ENCODE measurements at places on chromosomes 12 and 14.

GRCh38 chr14:48382961-48383360 is 707.6 kb upstream of the MDGA2 start:
- no peaks in the 10 kb centered on the region for H3K27me3 ChIP-seq
- DNase-seq, result no peak
- H3K4me1 ChIP-seq, result no peaks in the 10 kb centered on the region
- H3K36me3 ChIP-seq, result no peaks in the 10 kb centered on the region

GRCh38 chr14:102544747-102545460 is 35.3 kb upstream of the ANKRD9 start:
- no peaks in the 10 kb centered on the region for H3K36me3 ChIP-seq
- no peaks in the 10 kb centered on the region for H3K27me3 ChIP-seq
- no peak overlapping the region for H3K27ac ChIP-seq

GRCh38 chr12:52975204-52975603 is 26.3 kb downstream of the KRT18 start:
- H3K27me3 ChIP-seq, result no peaks in the 10 kb centered on the region
- H3K27ac ChIP-seq, result no peak overlapping the region
- no peak for DNase-seq
- H3K4me1 ChIP-seq, result peaks cover 6% of the 10 kb centered on the region
- no peaks in the 10 kb centered on the region for H3K36me3 ChIP-seq

DNA sequence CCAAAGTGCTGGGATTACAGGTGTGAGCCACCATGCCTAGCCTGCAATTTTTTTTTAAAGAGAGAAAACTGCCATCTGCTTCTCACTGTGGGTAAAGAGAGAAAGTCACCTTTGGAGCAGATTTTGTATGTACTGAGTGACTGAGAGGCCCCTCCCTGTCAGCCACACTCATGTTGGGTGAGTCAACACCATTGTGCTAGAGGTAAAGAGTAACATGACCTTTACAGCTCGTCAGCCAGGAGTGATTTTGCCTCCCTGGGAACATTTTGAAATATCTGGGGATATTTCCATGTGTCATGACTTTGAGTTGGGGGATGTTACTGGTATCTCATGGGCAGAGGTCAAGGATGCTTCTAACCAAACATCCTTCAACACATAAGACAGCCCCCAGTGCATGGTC is 115.2 kb downstream of the KSR2 start:
- no peaks in the 10 kb centered on the region for H3K27me3 ChIP-seq
- H3K27ac ChIP-seq, result no peak overlapping the region
- no peaks in the 10 kb centered on the region for H3K4me1 ChIP-seq
- H3K36me3 ChIP-seq, result no peaks in the 10 kb centered on the region
- DNase-seq, result no peak

DNA sequence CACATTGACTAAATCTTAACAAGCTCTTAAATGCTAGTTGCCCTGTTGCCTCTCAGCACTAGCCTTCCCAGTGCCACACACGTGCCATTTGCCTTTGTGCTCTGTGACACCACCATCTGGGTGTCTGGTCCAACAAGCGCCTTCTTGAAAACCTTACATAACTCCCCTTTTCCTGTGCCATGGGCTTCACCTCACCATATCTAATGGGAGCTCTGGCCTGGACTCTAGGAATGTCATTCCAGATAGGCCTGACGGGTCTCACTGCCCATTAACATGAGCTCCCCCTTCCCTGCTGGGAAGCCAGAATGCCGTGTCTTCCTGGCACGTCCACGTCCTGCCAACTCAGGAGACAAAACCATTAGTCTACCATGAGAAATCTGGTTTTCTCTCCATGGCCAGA is 24.4 kb downstream of the SSPN start:
- DNase-seq, result no peak
- H3K27ac ChIP-seq, result no peak overlapping the region
- no peaks in the 10 kb centered on the region for H3K4me1 ChIP-seq
- H3K36me3 ChIP-seq, result no peaks in the 10 kb centered on the region
- H3K4me3 ChIP-seq, result no peak overlapping the region

DNA sequence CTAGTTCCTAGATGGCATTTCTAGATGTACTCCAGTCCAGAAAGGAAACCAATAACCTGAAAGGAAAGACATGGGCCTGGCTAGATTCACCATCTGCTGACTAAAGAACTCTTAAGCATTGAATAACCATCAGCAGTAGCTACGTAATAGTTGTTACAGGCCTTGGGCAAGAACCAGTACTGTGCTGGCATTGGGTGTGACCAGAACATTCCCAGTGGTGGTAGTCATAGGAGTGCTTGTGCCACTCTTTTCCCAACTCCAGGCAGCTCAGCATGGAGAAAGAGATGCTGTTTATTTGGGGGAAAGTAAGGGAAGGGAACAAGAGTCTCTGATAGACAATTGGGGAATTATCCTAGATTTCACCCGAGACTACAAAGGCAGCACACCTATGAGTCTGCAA is 333.3 kb downstream of the SLC16A7 start:
- H3K27ac ChIP-seq, result no peak overlapping the region
- H3K27me3 ChIP-seq, result no peaks in the 10 kb centered on the region
- no peaks in the 10 kb centered on the region for H3K36me3 ChIP-seq
- no peaks in the 10 kb centered on the region for H3K4me1 ChIP-seq

DNA sequence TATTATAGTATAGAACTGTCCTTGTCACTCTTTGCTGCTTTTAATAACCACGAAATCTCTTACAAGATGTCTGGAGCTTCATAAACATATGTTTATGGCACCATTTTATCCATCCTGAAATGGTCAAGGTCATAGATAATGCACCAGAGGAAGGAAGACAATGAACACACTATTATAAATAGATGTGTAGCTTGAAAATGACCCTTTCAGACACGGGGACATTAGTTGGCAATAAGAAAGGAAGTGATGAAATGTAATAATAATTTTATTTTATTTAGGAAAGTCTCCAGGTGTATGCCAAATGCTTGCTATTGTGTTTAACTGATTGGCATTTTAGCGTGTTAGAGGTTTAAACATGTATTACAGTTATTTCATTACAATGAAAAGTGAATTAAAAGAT is 36.8 kb upstream of the SLC38A2 start:
- peaks cover 2% of the 10 kb centered on the region for H3K4me1 ChIP-seq
- H3K27me3 ChIP-seq, result no peaks in the 10 kb centered on the region
- H3K27ac ChIP-seq, result no peak overlapping the region

GRCh38 chr12:116318576-116319232 is 41.2 kb upstream of the MED13L start:
- H3K4me1 ChIP-seq, result peaks cover 12% of the 10 kb centered on the region
- H3K27me3 ChIP-seq, result no peaks in the 10 kb centered on the region
- DNase-seq, result peak; percentile 27

GRCh38 chr14:90740081-90740480 is 76.1 kb downstream of the TTC7B start:
- no peak for DNase-seq
- H3K36me3 ChIP-seq, result no peaks in the 10 kb centered on the region
- H3K4me3 ChIP-seq, result no peak overlapping the region
- peaks cover 11% of the 10 kb centered on the region for H3K4me1 ChIP-seq
- no peak overlapping the region for H3K27ac ChIP-seq
- H3K27me3 ChIP-seq, result no peaks in the 10 kb centered on the region

DNA sequence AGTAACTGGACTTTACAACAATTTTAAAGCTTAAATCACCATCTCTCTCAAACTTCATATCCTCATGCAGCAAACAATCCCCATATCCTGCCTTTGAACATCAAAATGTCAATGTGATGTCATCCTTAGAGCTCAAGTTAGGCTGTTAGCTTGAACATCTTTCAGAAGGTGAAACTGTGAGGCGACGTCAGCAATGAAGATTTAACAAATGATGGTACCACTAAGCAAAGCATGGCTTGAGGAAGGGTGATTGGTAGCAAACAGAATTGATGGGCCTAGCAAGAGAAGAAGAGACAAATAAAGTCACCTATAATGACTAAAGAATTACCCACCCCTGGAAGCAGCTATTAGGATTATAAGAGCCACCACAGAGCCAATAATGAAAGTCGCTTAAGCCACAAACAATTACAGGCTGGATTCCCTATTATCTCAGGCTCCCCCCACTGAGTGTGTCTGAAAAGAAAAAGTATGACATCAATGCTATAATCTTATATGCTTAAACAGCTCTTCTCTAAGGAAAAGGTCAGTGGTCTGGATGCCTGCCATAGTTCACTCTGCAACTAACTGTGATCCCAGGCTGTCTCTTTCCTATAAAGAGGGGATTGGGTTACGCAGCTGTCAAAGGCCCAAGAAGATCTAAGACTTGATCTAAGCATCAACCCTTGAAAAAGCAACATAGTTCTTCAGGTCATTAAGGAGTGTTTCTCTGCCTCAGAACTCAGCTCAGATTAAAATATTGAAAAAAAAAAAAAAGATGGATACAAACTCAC is 18.1 kb downstream of the EGLN3 start:
- no peak for DNase-seq
- H3K27me3 ChIP-seq, result no peaks in the 10 kb centered on the region
- H3K4me3 ChIP-seq, result no peak overlapping the region

- no peaks in the 10 kb centered on the region for H3K36me3 ChIP-seq
- peaks cover 9% of the 10 kb centered on the region for H3K4me1 ChIP-seq
- peak overlapping the region; percentile 73 for H3K27ac ChIP-seq
- H3K4me3 ChIP-seq, result no peak overlapping the region
- H3K27me3 ChIP-seq, result no peaks in the 10 kb centered on the region
These were observed 28.8 kb downstream of the P2RX4 start for GRCh38 chr12:121238604-121239350.

GRCh38 chr12:6312529-6313325 is 2.2 kb downstream of the PLEKHG6 start:
- no peak for DNase-seq
- no peaks in the 10 kb centered on the region for H3K27me3 ChIP-seq
- no peak overlapping the region for H3K27ac ChIP-seq

GRCh38 chr12:41402801-41403200 is 214.7 kb downstream of the PDZRN4 start:
- no peak for DNase-seq
- H3K36me3 ChIP-seq, result no peaks in the 10 kb centered on the region
- H3K27me3 ChIP-seq, result no peaks in the 10 kb centered on the region
- H3K4me3 ChIP-seq, result no peak overlapping the region

- H3K27ac ChIP-seq, result no peak overlapping the region
- no peaks in the 10 kb centered on the region for H3K36me3 ChIP-seq
- H3K27me3 ChIP-seq, result no peaks in the 10 kb centered on the region
These were observed 18.1 kb downstream of the TAMALIN start for GRCh38 chr12:52024845-52025230.

DNA sequence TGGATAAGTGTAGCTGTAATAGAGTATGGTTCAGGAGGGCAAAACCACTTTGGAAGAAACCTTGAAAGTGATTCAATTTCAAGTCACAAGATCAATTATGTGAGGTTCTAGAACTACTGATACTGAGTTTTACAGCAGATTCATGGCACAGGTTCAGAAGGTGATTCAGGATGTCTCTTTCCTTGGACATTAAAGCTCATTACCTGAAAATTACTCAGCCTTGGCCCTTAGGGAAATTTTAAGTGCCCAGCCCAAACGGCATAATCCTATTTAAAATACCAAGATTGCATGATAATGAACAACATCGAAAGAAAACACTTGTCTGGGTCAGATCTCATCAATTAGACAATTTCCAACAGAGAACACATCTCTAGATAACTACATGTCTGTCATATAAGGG is 70.2 kb upstream of the SLC38A2 start:
- H3K36me3 ChIP-seq, result no peaks in the 10 kb centered on the region
- H3K27me3 ChIP-seq, result no peaks in the 10 kb centered on the region
- DNase-seq, result no peak

DNA sequence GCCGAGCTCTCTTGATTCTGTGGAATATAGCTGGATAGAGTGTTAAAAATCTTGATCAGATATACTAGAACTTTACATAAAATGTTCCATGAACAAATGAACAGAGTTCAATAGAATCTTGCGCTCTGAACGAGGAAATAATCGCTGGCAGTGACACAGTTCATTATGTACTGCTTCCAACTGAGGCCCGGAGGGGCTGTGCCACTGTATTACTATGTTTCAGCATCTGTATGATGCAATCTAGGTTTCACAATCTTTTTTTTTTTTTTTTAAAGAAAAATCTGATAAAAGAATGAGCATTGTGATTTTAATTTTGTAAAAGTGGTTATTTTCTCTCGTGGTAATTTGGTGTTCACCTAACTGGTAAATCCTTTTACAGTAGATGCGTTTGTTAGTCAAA is 77.2 kb downstream of the FERMT2 start:
- H3K4me1 ChIP-seq, result no peaks in the 10 kb centered on the region
- no peaks in the 10 kb centered on the region for H3K36me3 ChIP-seq
- H3K27me3 ChIP-seq, result no peaks in the 10 kb centered on the region
- no peak for DNase-seq

DNA sequence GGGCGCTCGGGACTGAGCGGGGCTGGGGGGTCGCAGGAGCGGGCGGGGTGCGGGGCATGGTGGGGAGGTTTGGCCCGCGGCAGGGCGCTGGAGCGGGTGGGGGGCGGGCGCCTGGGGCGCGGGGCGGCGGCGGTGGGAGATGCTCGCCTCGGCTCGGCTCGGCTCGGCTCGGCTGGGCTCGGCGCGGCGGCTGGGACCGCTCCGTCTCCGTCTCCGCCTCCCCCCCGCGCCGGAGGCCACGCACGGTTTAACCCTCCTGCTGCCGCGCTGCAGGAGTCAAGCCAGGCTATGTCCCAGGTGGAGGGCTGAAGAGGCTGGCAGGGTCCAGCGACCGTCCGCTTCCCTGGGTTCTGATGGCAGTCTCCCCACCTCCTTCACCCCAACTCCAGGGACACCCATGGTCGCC is at the start of gene PIANP:
PIANP (minus strand) TSS at position 170 of the 406 bp plus-strand sequence. CDS start 2,754 bp downstream, outside the sequence.
- peak within 1 kb of the TSS; percentile 62 for H3K4me3 ChIP-seq
- no peaks in the 10 kb centered on the region for H3K36me3 ChIP-seq
- no peak within 1 kb of the TSS for H3K27ac ChIP-seq
- H3K4me1 ChIP-seq, result peaks cover 2% of the 10 kb centered on the region
- peak; percentile 75 for DNase-seq

- H3K27me3 ChIP-seq, result no peaks in the 10 kb centered on the region
- peaks cover 5% of the 10 kb centered on the region for H3K4me1 ChIP-seq
- H3K27ac ChIP-seq, result no peak overlapping the region
- H3K4me3 ChIP-seq, result no peak overlapping the region
- DNase-seq, result no peak
These were observed 6.2 kb downstream of the KHNYN start for GRCh38 chr14:24435998-24436354.

GRCh38 chr12:54432815-54433164 is 13.7 kb upstream of the ITGA5 start:
- no peak for DNase-seq
- H3K4me3 ChIP-seq, result no peak overlapping the region
- no peaks in the 10 kb centered on the region for H3K36me3 ChIP-seq

DNA sequence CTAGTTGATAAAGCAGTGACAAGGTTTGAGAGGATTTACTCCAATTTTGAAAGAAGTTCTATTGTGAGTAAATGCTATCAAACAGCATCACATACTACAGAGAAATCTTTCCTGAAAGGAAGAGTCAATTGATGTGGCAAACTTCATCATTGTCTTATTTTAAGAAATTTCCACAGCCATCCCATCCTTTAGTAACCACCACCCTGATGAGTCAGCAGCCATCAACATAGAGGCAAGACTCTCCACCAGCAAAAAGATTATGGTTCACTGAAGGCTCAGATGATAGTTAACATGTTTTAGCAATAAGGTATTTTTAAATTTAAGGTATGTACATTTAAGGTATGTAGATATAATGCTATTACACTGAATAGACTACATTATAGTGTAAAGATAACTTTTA is 122.1 kb upstream of the ARHGAP5 start:
- no peaks in the 10 kb centered on the region for H3K27me3 ChIP-seq
- no peak for DNase-seq
- H3K27ac ChIP-seq, result no peak overlapping the region
- peaks cover 6% of the 10 kb centered on the region for H3K4me1 ChIP-seq

GRCh38 chr14:95398630-95399547 is 79.2 kb upstream of the CLMN start:
- DNase-seq, result no peak
- no peak overlapping the region for H3K27ac ChIP-seq
- H3K4me3 ChIP-seq, result no peak overlapping the region
- no peaks in the 10 kb centered on the region for H3K27me3 ChIP-seq
- no peaks in the 10 kb centered on the region for H3K4me1 ChIP-seq

GRCh38 chr12:69065775-69066174 is 132.8 kb upstream of the CPM start:
- H3K4me3 ChIP-seq, result no peak overlapping the region
- no peak overlapping the region for H3K27ac ChIP-seq
- H3K4me1 ChIP-seq, result peaks cover 5% of the 10 kb centered on the region

Measured in ovary (tissue), 10 donors.